B cell (primary cell): ENCODE measurements at places on chromosomes 16 and 17.

- DNase-seq = peak; percentile 60
Observed at GRCh38 chr17:41972571-41973407, 6.2 kb downstream of the CNP start.

GRCh38 chr17:57091186-57091618 is 6.2 kb downstream of the AKAP1 start:
- DNase-seq = no peak

GRCh38 chr17:5702951-5703510 is 118.7 kb upstream of the NLRP1 start:
- no peak for DNase-seq

DNA sequence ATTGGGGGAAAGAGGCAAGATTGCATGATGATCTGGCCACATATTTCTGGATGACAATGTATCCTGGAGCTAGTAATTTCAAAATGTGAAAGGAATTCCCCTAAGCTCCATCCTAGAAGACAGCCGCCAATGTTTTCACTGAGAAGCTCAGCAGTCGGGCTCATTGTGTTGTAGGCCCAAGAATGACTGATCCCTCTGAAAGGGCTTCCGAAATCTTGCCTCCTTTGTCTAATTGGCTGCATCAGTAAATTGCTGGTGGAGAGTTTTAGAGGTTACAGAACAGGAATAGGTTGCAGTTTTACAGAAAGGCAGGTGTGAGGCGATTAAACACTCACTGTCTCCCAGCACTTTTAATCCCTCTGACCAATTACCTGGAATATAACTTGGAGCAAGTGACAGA is 464.1 kb upstream of the SALL1 start:
- DNase-seq = no peak

GRCh38 chr17:29909236-29910003 is 20.6 kb downstream of the SSH2 start:
- no peak for DNase-seq

DNA sequence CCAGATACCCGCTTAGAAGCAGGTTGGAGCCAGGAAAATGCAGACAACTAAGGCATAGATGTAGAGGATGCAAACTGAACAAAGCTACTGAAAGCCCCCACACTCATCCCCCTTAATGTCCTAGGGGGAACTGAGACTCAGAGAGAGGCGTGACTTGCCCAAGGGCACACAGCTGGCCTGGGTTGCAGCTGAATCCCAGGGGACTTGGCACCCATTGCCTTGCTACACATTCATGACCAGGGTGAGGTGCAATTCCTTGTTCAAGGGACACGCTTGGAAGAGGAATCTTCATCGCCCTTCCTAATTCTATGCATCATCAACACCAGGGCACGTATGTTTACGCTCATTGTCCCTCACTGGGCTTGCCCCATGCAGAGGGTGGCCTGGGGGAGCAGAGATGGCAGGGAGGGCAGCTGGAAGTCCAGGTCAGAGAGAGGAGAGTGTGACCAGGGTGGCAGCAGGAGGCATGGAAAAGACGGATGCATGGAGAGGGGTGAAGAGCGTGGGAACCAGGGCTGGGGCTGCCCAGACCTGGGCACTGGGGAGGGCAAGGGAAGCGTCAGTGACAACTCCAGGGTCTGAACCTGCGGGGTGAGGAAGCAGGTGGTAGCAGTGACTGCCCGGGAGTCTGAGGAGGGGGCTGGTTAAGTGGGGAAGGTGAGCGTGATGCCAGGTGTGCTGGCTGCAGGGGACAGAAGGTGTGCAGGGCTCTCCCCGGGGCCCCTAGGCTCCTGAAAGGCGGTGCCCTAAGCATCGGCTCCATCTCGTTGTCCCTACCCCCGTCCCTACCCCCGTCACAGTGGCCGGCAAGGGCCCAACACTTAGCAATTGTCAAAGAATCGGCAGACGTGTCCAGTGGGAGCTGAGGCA is 267.1 kb upstream of the TNRC6C start:
- DNase-seq = peak; percentile 40

GRCh38 chr17:38579934-38580333 is 25.8 kb downstream of the SRCIN1 start:
- DNase-seq = no peak

GRCh38 chr17:55442953-55443683 is 21.5 kb upstream of the MMD start:
- DNase-seq = no peak

DNA sequence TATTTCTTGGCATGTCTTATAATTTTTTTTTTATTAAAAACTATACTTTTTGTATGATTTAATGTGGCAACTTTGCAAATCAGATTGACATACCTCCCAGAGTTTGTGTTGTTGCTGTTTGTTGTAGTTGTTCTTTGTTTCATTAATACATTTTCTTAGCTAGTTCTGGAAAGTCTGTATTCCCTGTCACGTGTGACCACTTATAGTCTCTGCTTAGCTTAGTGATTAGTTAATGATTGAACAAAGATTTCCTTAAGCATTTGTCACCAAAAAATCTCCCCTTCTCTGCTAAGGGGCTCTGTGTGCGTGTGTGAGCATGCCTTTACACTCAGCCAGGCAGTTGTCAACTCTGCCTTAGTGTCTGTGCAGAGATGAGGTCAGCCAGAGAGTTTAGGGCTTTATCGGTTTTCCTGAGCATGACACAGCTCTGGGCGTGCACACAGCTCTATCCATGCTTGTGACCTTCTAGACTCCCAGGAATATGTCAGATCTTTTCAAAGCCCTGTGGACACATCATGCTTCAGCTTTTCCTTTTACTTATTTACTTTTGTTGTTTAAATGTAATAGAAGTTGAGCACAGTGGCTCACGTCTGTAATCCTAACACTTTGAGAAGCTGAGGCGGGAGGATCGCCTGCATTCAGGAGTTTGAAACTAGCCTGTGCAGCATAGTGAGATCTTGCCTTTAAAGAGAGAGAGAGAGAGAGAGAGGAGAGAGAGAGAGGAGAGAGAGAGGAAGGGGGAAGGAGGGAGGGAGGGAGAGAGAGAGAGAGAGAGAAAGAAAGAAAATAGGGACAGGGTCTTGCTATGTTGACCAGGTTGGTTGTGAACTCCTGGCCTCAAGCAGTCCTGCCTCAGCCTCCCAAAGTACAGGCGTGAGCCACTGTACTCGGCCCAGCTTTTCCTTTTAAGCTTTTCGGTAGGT is 21.9 kb downstream of the DNAI2 start:
- no peak for DNase-seq

GRCh38 chr17:27759528-27759927 is 40.8 kb downstream of the NOS2 start:
- DNase-seq = no peak

- DNase-seq = no peak
Observed at GRCh38 chr17:77511514-77512061, 370.8 kb downstream of the SEC14L1 start.

DNA sequence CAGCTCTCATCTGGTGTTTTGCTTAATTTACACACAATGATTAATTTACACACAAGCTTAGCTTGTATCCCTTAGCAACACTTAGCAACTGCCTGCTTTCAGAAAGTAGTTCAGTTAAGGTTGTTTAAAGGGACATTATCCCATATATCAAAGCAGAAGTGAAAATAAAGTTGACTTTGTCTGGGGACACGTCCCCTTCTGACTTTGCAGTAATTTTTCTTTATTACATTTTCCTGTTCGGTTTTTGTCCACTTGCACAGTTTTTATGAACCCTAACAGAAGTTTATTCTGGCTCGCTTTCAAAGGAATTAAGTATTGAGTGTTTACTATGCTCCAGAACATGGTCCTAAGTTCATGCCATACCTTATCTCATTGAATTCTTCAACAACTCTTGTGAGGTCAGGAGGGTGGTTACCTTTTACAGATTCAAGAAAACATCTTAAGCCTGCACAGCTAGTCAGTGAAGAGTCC is 41.5 kb downstream of the ARHGAP44 start:
- DNase-seq = no peak
